ENCODE measurements at places on chromosomes 4 and X. TPM values are rescaled to one million over a fixed set of nuclear protein-coding genes. Genes with fewer than 3 reads are reported as not detected.

DNA sequence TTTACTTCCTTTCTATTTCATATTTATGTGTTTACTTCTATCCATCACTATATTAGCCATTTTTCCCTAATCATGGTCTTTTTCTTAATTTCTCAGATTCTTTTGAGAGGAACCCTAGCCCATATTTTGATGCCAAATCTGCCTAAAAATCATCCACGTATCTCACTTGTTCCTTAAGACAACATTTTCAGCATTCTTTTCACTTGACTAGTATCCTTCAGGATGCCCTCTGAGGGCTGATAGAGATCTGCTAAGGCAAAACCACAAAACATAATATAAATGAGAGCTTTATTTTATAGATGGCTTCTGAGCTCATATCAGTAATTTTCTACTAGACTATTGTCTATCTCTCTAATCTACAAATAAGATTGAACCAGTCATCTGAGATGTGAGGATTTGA is 341.9 kb downstream of the GPM6A start:
- no peaks in the 10 kb centered on the region for H3K27me3 ChIP-seq
- no peak overlapping the region for H3K27ac ChIP-seq
- no peaks in the 10 kb centered on the region for H3K4me1 ChIP-seq

GRCh38 chr4:128249787-128250668 is 37.6 kb downstream of the PGRMC2 start:
- no peak for DNase-seq
- H3K27ac ChIP-seq = no peak overlapping the region
- no peaks in the 10 kb centered on the region for H3K36me3 ChIP-seq
- no peaks in the 10 kb centered on the region for H3K4me1 ChIP-seq

DNA sequence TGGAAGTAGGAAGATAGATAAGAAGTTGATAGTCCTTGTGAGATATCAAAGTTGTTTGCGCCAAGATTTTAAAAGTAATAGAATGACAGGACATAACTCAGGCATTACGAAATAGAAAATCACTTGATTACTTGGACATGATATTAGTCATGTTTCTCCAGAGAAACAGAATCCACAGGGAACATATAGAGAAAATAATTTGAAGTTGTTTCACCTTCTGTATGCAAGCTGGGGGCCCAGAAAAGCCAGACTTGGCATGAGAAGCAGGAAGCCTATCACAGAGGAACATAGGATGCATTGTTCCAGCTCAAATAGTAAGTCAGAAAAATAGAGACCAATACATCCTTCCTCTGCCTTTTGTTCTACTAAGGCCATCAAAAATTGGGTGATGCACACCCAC is 715.9 kb downstream of the TECRL start:
- H3K4me3 ChIP-seq = no peak overlapping the region
- H3K36me3 ChIP-seq = no peaks in the 10 kb centered on the region
- DNase-seq = no peak
- H3K4me1 ChIP-seq = no peaks in the 10 kb centered on the region
- no peaks in the 10 kb centered on the region for H3K27me3 ChIP-seq

The H2BW2 gene
- not detected for total RNA-seq

- H3K4me3 ChIP-seq = no peak overlapping the region
- no peaks in the 10 kb centered on the region for H3K27me3 ChIP-seq
- no peak for DNase-seq
- H3K27ac ChIP-seq = no peak overlapping the region
Observed at GRCh38 chr4:142698552-142698951, 147.5 kb downstream of the INPP4B start.

The PPARGC1A gene
- total RNA-seq = 63.7 TPM

DNA sequence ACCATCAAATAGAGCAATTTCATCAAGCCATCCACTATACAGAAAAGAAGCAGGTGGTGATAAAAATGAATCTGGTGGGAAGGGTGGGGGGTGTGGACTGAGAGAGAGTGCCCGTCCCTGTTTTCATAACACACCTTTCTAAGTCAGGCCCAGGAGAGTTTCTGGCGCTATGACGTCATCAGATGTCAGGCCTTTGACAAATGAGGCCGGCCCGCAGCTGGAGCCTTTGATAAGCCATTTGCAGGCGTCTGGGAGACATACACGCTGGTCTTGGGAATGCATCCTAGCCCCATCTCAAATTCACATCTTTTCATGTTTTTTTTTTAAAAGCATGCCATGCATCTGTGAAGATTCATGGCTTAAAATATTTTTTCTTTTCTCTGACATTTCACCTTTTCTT is 404.5 kb downstream of the BCOR start:
- H3K27me3 ChIP-seq = no peaks in the 10 kb centered on the region
- H3K4me3 ChIP-seq = no peak overlapping the region
- H3K27ac ChIP-seq = no peak overlapping the region
- no peak for DNase-seq
- no peaks in the 10 kb centered on the region for H3K36me3 ChIP-seq
- H3K4me1 ChIP-seq = peaks cover 10% of the 10 kb centered on the region

DNA sequence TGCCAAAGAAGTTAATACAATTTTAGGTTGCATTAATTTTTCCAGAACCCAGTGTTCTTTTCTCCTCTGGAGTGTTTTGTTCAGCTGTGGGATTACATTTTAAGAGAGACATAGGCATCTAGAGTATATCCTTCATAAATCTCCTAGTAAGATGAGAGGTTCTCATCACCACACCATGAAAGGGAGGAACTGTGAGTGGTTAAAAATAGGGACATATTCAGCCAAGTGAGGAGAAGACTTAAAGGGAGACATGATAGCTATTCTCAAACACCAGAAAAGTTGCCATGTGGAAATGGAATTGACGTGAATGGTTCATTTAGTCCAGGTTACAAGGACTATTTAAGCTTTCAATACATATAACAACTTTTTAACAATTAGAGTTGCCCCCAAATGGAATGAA is 6.5 kb upstream of the MRPL1 start:
- no peak overlapping the region for H3K27ac ChIP-seq
- DNase-seq = no peak
- no peak overlapping the region for H3K4me3 ChIP-seq

The FBXL5 gene
- 141 TPM for total RNA-seq

GRCh38 chr4:94947681-94948108 is 189.9 kb downstream of the BMPR1B start:
- H3K27ac ChIP-seq = no peak overlapping the region
- H3K36me3 ChIP-seq = no peaks in the 10 kb centered on the region
- H3K4me3 ChIP-seq = no peak overlapping the region
- DNase-seq = no peak
- no peaks in the 10 kb centered on the region for H3K4me1 ChIP-seq
- H3K27me3 ChIP-seq = no peaks in the 10 kb centered on the region

- no peak for DNase-seq
- H3K27me3 ChIP-seq = no peaks in the 10 kb centered on the region
- H3K4me3 ChIP-seq = no peak overlapping the region
- no peak overlapping the region for H3K27ac ChIP-seq
- H3K36me3 ChIP-seq = no peaks in the 10 kb centered on the region
Observed at GRCh38 chr4:70908993-70909556, 6.9 kb downstream of the MOB1B start.

- no peaks in the 10 kb centered on the region for H3K4me1 ChIP-seq
- no peak for DNase-seq
- H3K4me3 ChIP-seq = no peak overlapping the region
- H3K36me3 ChIP-seq = no peaks in the 10 kb centered on the region
- H3K27ac ChIP-seq = no peak overlapping the region
- no peaks in the 10 kb centered on the region for H3K27me3 ChIP-seq
Observed at GRCh38 chr4:182177166-182177565, 66.0 kb upstream of the TENM3 start.

The CRMP1 gene
- 2.1 TPM for total RNA-seq

- peak overlapping the region; percentile 49 for H3K27ac ChIP-seq
- H3K4me3 ChIP-seq = no peak overlapping the region
- DNase-seq = peak; percentile 19
- no peaks in the 10 kb centered on the region for H3K36me3 ChIP-seq
Observed at GRCh38 chr4:124018383-124019317, 622.1 kb downstream of the SPRY1 start.

The KLB gene
- 2.5 TPM for total RNA-seq

DNA sequence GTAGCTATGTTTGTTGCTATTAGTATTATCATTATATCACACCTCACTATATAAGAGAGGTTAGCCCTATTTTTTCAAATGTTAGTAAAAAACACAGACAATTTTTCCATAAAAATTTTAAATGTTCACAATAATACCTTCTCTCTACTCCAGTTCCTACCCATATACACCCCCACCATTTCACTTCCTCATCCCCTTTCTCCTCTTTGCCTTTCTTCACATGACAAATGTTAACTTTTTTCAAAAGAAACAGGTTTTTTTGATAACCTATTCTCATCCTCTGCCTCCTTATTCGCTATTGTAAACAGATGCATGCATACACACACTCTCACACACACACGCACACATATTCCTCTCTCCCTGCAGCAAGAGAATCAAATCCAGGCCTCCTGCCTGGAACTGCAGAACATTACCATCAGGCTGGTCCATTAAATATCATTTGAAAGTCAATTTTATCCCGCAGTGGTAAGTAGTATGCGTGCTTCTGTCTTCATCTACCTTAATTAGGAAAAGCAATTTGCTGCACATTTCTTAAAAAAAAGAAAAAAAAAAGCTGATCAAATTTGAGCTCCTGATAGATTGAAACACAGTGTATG is 55.5 kb downstream of the MID1IP1 start:
- DNase-seq = no peak
- H3K27ac ChIP-seq = no peak overlapping the region
- H3K4me1 ChIP-seq = no peaks in the 10 kb centered on the region
- no peak overlapping the region for H3K4me3 ChIP-seq
- no peaks in the 10 kb centered on the region for H3K36me3 ChIP-seq
- no peaks in the 10 kb centered on the region for H3K27me3 ChIP-seq

The FGG gene
- total RNA-seq = not detected

- no peaks in the 10 kb centered on the region for H3K27me3 ChIP-seq
- H3K4me3 ChIP-seq = no peak overlapping the region
- no peak overlapping the region for H3K27ac ChIP-seq
- no peaks in the 10 kb centered on the region for H3K36me3 ChIP-seq
- no peaks in the 10 kb centered on the region for H3K4me1 ChIP-seq
Observed at GRCh38 chrX:133972916-133973315, 12.5 kb downstream of the GPC3 start.

DNA sequence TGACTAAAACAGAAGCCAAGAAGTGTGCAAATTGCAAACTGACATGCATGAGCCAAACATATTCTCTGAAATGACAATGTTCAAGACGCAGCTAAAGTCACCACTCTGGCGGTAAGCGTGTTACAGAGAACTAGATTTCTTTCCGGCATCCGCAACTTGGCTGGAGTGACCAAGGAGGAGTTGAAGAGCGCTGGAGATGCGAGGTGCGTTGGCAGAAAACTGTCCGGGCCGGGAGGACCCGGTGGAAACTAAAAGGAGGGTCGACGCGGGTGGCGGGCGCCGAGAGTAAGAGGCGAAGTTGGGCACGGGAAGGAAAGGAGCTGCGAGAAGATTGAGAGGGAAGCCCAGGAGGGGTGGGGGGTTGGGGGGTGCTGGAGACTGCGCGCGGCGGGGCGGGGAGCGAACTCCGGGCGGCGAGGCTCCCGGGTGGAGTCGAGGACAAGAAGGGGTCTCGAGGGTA is 807 bp downstream of the SEL1L3 start:
- no peaks in the 10 kb centered on the region for H3K27me3 ChIP-seq
- peak overlapping the region; percentile 75 for H3K4me3 ChIP-seq
- peak; percentile 27 for DNase-seq
- H3K27ac ChIP-seq = peak overlapping the region; percentile 88

- H3K4me1 ChIP-seq = no peaks in the 10 kb centered on the region
- H3K36me3 ChIP-seq = no peaks in the 10 kb centered on the region
- no peak for DNase-seq
- H3K27ac ChIP-seq = no peak overlapping the region
- no peak overlapping the region for H3K4me3 ChIP-seq
- no peaks in the 10 kb centered on the region for H3K27me3 ChIP-seq
Observed at GRCh38 chr4:64174247-64174882, 234.9 kb downstream of the TECRL start.

DNA sequence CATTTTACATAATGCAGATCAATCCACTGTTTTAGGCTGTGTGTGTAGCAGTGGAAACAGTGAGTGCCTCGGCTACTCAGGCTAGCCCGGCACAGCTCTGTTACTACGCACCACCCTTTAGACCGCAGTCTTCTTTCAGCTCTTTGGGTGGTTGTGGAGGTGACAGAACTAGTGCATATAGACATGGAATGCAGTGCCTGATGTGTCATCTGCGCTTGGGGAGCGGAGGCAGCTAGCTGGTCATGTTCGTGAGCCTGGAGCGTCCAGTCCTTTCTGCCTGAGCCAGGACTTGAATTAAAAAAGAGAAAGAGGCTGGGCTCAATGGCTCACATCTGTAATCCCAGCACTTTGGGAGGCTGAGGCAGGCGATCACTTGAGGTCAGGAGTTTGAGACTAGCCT is 4.8 kb downstream of the TBC1D14 start:
- no peaks in the 10 kb centered on the region for H3K36me3 ChIP-seq
- H3K4me3 ChIP-seq = no peak overlapping the region
- peak overlapping the region; percentile 86 for H3K27ac ChIP-seq

- no peak for DNase-seq
- no peaks in the 10 kb centered on the region for H3K4me1 ChIP-seq
- H3K4me3 ChIP-seq = no peak overlapping the region
- no peak overlapping the region for H3K27ac ChIP-seq
- no peaks in the 10 kb centered on the region for H3K36me3 ChIP-seq
Observed at GRCh38 chr4:97627750-97628149, 515.5 kb downstream of the STPG2 start.

The RAB33A gene
- 0.79 TPM for total RNA-seq

GRCh38 chr4:4315461-4316149 is 25.6 kb downstream of the ZBTB49 start:
- no peak overlapping the region for H3K4me3 ChIP-seq
- H3K4me1 ChIP-seq = no peaks in the 10 kb centered on the region
- DNase-seq = no peak
- peaks cover 24% of the 10 kb centered on the region for H3K36me3 ChIP-seq

The XPNPEP2 gene
- 3.2 TPM for total RNA-seq

DNA sequence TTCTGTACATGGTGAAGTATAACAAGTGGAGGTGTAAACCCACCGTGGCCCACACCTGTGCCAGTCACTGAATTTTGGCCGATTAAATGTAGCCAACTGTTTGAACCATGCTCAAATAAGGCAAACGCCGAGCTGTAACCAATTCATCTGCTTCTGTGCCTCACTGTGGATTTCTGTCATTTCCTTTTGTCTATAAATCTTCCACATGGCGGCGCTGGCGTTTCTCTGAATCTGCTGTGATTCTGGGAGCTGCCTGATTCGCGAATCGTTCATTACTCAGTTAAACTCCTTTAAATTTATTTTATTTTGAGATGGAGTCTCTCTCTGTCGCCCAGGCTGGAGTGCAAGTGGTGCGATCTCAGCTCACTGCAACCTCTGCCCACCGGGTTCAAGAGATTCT is 19.2 kb downstream of the SUPT20HL2 start:
- no peak overlapping the region for H3K27ac ChIP-seq
- no peak overlapping the region for H3K4me3 ChIP-seq
- DNase-seq = peak; percentile 11
- no peaks in the 10 kb centered on the region for H3K27me3 ChIP-seq
- no peaks in the 10 kb centered on the region for H3K4me1 ChIP-seq
- no peaks in the 10 kb centered on the region for H3K36me3 ChIP-seq

DNA sequence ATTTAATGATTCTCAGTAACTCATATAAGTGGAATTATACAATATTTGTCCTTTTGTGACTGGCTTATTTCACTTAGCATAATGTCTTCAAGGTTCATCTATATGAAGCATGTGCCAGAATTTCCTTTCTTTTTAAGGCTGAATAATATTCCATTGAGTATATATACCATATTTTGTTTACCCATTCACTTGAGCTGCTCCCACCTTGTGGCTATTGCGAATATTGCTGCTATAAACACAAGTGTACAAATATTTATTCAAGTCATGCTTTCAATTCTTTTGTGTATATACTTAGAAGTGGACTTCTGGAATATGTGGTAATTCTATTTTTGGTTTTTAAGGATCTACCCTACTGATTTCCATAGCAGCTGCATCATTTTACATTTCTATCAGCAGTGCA is 219.1 kb downstream of the MID1 start:
- no peak for DNase-seq
- H3K27ac ChIP-seq = no peak overlapping the region
- no peaks in the 10 kb centered on the region for H3K36me3 ChIP-seq
- H3K4me1 ChIP-seq = no peaks in the 10 kb centered on the region
- H3K27me3 ChIP-seq = no peaks in the 10 kb centered on the region

Data from transverse colon (tissue), 4 donors.